DMS 273 treated with DMSO at 0.1 percent for 48 hours (cell line): ENCODE measurements at places on chromosomes 3 and 15.

DNA sequence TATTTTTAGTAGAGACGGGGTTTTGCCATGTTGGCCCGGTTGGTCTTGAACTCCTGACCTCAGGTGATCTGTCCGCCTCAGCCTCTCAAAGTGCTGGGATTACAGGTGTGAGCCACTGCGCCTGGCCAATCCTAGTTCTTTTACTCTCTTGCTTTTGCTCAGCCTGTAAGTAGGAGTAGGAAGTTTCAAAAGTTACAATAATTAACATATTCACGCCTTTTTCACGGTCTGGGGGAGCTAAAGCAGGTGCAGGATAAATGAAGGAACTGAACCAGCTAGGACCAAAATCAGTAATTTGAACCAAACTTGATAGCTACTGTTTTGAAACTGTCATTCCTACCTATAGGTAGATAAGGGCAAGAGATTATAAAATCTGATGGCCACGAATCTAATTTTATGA lies 98.5 kb downstream of the CACNA1D start:
- no peak for DNase-seq

- peak; percentile 73 for DNase-seq
Measured at GRCh38 chr3:127775398-127776109, 46.8 kb downstream of the MGLL start.

GRCh38 chr3:137148406-137148805 lies 190.6 kb downstream of the IL20RB start:
- DNase-seq = no peak

DNA sequence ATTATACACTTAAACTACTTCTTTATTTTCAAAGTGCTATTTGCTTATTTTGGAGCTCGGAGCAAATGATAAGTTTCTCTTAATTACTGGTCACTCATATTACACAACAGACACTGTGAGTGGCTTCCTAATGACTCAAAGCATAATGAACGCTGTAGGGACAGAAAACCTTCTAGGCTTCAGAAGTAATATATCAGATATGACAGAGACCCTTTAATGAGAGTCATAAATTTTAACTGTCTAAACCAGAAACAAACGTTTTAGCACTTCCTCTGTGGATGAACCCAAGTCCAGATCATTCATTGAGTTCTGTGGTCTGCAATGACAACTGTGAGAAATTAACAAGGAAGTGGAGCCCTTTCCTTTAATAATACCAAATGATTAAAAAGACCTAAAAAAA lies 66.6 kb downstream of the ARPP21 start:
- DNase-seq = no peak

DNA sequence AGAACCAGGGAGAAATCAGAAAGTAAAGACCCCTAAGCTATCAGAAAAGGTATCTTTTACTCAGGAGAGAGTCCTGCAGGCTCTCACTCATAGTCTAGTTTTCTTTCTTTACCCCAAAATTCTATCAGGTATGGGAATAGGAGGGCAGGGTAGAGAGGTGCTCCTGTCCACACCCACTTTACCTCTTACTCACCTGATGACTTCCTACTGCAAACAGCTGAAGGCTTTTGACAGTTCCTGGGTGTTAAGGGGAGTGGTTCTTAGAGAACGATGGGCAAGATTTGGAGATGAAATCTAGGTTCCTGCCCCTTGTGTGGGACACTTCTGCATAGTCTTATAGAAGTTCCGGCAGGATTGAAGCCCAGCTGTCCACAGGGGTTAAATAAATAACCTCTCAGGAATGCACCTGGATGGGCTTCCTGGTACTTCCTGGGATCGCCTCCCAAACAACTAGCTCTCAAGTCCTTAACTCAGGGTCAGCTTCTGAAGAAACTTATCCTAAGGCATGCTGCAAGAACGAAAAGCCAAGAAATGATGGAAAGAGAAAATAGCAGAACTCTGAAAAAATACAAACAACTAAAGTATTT lies 10.8 kb upstream of the TNFAIP8L3 start:
- no peak for DNase-seq

- DNase-seq = no peak
Measured at GRCh38 chr15:88375234-88375927, 91.8 kb downstream of the MRPL46 start.

DNA sequence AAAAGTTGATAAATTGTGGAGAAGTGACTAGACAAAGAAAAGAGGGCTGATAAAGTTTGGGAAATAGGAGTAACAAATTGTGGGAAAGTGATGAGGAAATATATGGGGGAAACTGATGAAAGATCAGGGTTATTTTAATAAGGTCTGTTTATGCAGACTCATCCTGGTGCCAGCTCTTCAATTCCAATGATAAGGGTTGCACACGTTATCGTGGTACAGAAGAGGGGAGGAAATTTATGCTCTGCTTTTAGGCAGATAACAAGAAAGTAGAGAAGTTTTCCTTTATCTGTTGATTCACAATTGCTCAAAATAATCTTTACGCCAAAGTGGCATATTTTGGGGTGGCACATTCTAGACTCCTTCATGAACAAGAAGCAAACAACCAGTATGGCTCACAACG lies 32.1 kb upstream of the LIPC start:
- DNase-seq = no peak

DNA sequence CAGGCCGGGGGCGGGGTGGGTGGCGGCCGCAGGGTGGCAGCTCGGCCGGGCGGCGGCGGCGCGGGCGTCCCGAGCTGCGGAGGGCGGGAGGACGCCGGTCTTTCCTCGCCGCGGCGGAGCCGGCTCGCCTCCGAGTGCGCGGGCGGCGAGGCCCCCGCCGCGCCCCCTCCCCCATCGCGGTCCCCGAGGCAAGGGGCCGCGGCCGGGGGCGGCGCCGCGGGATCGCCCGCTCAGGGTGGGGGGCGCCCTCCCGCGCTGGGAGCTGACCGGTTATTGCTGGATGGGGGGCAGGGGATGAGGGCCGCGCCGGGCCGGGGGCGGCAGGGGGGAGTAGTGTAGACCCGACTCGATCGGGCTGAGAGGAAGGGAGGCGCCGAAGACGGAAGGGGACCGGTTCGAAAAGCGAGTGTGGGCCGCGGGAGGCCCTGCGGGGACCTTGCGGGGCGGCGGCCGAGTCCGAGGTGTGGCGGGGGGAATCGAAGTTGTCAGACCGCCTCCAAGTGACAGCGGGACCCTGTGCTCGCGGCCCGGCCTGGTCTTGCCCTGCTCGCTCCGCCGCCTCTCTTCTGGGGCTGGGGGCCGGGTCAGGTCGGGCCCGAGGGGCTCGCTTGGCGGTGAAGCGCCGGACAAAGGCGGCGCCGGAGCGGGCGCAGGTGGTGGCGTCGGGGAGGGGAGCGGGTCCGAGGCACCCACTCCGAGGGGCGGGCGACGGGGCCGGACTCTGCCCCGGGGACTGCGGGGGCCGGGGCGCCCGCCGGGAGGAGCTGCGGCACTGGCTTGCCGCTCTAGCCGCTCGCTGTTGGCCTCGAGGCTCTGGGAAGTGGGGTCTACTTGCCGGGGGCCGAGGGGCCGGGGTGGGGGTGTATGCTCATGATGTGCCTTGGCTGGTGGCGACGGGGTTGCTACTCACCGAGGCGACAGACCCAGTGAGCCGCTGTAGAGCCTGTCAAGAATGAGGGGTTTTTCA lies 1.1 kb downstream of the BAHD1 start:
- no peak for DNase-seq

- DNase-seq = no peak
Measured at GRCh38 chr15:53472883-53473282, 286.6 kb downstream of the WDR72 start.

DNA sequence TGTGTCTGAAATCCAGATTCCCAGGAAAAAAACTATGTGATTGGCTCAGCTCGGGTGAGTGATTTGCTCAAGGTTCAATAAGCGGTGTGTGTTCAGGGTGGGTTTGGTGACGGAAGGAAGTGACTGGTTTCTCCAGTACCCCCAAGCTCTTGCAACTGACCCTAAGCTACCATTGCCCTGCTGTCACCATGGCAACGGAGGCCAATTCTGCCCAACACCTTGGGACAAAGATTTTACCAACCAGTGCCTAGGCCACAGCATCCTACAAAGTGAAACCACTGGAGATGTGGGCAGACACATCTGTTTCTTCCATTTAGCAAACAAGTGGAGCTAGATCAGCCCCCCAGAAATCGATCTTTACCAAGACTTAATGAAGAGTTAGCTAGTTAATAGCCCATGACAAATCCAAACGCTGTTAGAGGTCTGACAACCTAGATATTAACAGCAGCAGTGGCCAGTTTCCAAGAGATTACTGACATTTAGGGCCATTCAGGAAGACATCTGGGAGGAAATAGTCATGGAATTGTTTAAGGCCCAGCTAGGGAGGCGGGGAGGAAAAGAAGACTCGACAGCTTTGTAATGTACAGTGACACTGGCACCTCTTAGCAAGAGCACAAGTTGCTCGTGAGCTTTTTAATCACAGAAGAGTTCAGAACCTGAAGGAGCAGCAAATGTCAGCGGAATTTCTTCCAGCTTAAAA lies 195.9 kb downstream of the SLCO3A1 start:
- no peak for DNase-seq

- DNase-seq = no peak
Measured at GRCh38 chr15:63556246-63556645, 40.9 kb upstream of the FBXL22 start.

- peak; percentile 48 for DNase-seq
Measured at GRCh38 chr15:74954515-74954914, 2.1 kb downstream of the RPP25 start.

DNA sequence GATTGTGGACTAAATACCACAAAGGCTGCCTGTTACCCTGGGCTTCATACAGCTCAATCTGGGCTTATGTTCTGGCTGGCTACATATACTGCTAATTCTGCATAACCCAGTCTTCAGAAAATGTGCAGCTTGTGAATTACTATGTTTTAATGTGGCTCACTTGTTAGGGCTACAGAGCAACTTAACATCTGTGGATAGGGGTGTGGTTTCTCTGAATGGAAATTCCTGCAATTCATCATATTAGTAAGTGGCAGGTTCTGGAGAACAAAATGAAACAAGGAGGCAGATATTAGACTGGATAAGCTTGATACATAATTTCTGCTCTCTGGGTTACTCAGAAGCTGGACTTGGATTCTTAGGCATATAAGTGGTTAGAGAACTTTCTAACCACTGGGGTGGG lies 6.7 kb downstream of the TMEM202 start:
- no peak for DNase-seq

GRCh38 chr15:95302206-95302605 lies 1028.3 kb upstream of the NR2F2 start:
- DNase-seq = no peak

- no peak for DNase-seq
Measured at GRCh38 chr3:42578054-42578453, 3.7 kb downstream of the SEC22C start.

DNA sequence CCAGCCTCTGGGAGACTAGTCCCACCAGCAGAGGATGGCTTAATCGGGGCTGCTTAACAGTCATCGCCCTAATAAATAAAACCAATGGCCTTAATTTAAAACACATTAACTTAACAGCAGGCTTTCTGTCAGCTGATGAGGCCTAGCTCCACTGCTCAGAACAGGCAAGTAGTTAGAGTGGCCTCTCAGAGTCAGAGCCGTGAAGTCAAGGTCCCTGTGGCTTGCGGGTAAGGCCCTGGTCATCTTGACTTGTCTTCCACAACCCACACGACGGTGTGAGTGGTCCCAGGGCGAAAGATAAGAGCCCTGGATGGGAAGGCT lies 11.8 kb downstream of the XXYLT1 start:
- DNase-seq = no peak

GRCh38 chr3:62467966-62468722 lies 94.8 kb upstream of the FEZF2 start:
- DNase-seq = no peak

DNA sequence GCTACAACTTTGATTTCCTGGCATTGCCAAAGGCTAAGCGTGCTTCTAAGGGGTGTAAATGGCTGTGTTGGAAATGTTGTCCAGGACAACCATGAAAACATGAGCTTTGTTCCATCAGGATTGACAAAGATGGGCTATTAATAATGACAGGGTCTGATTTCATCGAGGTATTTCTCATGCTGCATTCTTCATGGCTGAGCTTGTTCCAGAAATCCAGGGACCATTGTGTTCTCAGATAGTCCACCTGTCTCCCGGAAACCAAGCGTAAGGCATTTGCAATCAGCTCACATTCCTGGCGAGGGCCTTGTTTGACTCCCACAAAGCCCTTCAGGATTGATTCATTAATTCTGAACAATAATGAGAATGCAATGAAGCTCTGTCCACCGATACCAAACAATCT lies 111.3 kb downstream of the CD47 start:
- DNase-seq = no peak

- no peak for DNase-seq
Measured at GRCh38 chr15:57694279-57694678, 12.2 kb upstream of the POLR2M start.

GRCh38 chr3:194472290-194472920 lies 14.4 kb downstream of the ATP13A3 start:
- peak; percentile 42 for DNase-seq

DNA sequence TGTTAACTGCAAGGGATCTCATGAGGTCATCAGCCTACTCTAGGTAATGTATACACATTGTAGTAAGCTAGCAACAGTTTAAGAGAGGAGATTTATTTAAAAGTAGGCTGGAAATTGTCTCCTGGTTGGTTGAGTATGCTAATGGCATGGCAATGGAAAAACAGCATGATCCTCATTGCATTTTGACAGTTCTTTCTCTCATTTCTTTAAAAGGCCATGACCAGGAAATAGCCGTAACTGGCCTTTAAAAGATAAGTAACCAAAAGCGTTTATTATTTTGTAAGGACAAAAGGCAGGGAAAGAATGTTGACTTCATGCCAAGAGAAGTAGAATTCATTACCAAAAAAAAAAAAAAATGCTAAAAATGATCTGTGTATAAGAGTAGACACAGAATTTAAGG lies 310.3 kb downstream of the FGF12 start:
- no peak for DNase-seq

DNA sequence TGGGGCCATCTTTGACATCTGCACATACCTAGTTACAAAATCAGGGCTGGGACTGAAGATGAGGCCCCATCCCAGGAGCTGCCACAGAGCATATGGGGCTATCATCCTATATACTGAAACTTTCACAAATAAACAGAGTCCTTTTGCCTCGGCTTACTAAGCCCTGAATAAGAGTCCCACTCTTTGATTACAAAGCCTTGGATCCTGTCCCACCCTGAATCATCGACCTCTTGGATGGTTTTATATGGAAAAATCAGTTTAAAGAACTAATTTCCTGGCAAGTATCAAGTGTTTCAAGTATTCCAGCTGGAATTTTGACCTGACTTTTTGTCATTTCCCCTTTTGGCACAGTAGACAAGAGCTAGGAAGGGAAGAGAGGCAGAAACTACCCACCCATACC lies 331.3 kb upstream of the FRG2C start:
- no peak for DNase-seq

GRCh38 chr3:10957976-10958749 lies 34.4 kb upstream of the SLC6A1 start:
- no peak for DNase-seq

DNA sequence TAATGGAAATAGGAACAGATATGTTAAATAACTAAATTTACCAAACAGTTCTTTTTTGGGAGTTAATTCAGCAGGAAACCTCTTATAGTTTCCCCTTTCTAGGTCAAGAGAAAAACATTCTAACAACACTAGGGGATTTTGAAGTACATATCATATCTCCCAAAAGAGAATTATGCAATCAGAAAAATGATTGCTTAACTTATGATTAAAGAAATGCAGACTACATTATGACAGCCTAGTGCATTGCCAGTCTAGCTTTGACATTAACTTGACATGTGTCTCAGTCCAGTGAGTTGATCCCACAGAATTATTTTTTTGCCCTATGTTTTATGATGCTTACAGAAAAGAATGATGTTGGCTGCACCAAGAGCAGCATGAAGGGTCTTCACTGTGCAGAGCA lies 31.7 kb upstream of the NPHP3 start:
- DNase-seq = no peak

- no peak for DNase-seq
Measured at GRCh38 chr3:124765197-124765840, 35.1 kb downstream of the UMPS start.
